ENCODE measurements at places on chromosomes 5 and 9. TPM values are rescaled to one million over a fixed set of nuclear protein-coding genes. Genes with fewer than 3 reads are reported as not detected.

The NME5 gene
- total RNA-seq: 1.1 TPM

The KIAA1958 gene
- 1.6 TPM for total RNA-seq

The TAF11L6 gene
- not detected for total RNA-seq

The LRRC14B gene
- not detected for total RNA-seq

The PHYHD1 gene
- total RNA-seq: 1.3 TPM

The PFN3 gene
- not detected for total RNA-seq

The GALNT12 gene
- 1.4 TPM for total RNA-seq

The ZNF618 gene
- total RNA-seq: 28.3 TPM

The SLC2A8 gene
- 7.6 TPM for total RNA-seq

The ITGA2 gene
- total RNA-seq: 178 TPM

The FRMPD1 gene
- not detected for total RNA-seq

The WDR38 gene
- total RNA-seq: not detected

The TMEM171 gene
- total RNA-seq: 26.5 TPM

The PDCD1LG2 gene
- 16.1 TPM for total RNA-seq

The CKMT2 gene
- not detected for total RNA-seq

The PCDHA13 gene
- not detected for total RNA-seq

The C1QTNF3 gene
- total RNA-seq: 0.80 TPM

The CDC20B gene
- 0.13 TPM for total RNA-seq

The HSPB3 gene
- total RNA-seq: not detected

The TAF11L5 gene
- not detected for total RNA-seq

The POU5F2 gene
- total RNA-seq: 3.9 TPM

The DHFR gene
- 89.8 TPM for total RNA-seq

The MUSK gene
- 0.53 TPM for total RNA-seq
